Placental epithelial cell (primary cell): ENCODE measurements at places on chromosomes 11 and 22. TPM values are rescaled to one million over a fixed set of nuclear protein-coding genes. Genes with fewer than 3 reads are reported as not detected.

Gene MPZL3
- 35.3 and 61.1 TPM in 2 replicates for total RNA-seq

Gene FAM227A
- total RNA-seq, result 1.2 and 3.1 TPM in 2 replicates

Gene SERPIND1
- total RNA-seq, result not detected in 2 replicates

Gene PHOX2A
- 0.39 TPM in 1 of 2 replicates, not detected in the other for total RNA-seq

Gene ANGPTL5
- total RNA-seq, result under 0.01 TPM in 1 of 2 replicates, not detected in the other

Gene POLR2F
- total RNA-seq, result 28.8 and 31.0 TPM in 2 replicates

Gene PRG3
- total RNA-seq, result not detected in 2 replicates

Gene SLC5A4
- total RNA-seq, result 0.22 TPM in 1 of 2 replicates, not detected in the other
